ENCODE measurements at places on chromosomes 6 and 20.
A peak's percentile ranks its signal among the peaks of the same experiment; 100 is the strongest.

- DNase-seq = no peak
Measured at GRCh38 chr20:10625641-10626040, 48.2 kb downstream of the JAG1 start.

DNA sequence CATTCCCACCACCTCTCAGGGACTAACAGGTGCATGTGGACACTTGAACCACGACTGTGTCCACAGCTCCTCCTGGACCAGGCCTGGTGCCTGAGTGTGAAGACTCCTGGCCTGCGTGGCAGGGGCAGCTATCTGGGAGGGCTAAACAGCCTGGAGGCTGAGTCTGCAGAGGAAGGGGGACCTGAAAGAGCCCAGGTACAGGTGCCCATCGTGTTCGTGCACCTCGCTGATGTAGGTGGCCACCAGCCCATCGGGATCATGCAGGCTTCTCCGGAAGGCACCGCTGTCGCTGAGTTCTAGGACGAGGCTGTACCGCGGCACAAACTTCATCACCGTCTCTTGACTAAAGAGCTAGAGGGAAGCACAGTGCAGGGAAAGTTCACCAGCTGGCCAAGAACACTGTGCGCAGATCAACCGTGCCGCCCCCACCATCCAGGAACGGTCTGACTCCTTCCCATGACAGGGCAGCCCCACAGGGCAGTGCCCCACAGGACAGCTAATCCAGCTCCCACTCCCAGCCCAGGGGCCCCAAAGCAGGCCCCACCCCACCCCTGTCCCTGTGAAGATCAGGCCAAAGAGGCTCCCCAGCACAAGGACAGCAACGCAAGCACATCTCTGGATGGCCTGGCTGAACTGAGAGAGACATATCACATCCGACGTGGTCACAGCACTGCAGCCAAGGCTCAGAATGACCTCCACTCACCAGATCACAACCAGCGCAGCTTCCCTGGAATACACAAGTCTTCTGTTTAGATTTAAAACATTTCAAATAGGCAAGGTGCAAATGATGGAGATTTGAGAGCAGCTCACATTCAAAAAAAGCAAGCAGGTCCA is 14.8 kb downstream of the CST7 start:
- DNase-seq = no peak

- DNase-seq = no peak
Measured at GRCh38 chr6:35208419-35208818, 5.3 kb upstream of the SCUBE3 start.

GRCh38 chr6:118696271-118696670 is 44.9 kb upstream of the CEP85L start:
- DNase-seq = no peak

GRCh38 chr6:110341663-110342596 is 16.2 kb downstream of the METTL24 start:
- DNase-seq = no peak

GRCh38 chr6:142014515-142014914 is 118.2 kb upstream of the GJE1 start:
- DNase-seq = peak; percentile 41

DNA sequence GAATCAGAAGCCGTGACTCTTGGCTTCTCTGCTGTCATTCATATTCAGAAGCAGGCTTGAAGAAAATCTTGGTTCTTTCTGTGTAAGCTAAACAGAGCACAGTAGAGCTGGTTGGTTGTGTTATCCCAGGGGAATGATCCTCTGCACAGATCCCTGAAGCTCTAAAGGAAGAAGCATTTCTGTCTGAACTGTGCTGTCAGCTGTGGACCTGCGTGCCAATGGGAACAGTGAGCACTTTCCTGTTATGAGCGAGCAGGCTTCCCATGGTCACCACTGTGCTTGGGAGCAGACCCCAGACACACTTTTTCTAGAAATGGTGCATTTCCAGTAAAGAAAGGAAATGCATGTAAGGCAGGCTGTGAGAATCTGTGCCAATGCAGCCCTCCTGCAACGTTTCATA is 490.2 kb downstream of the EPM2A start:
- DNase-seq = no peak

DNA sequence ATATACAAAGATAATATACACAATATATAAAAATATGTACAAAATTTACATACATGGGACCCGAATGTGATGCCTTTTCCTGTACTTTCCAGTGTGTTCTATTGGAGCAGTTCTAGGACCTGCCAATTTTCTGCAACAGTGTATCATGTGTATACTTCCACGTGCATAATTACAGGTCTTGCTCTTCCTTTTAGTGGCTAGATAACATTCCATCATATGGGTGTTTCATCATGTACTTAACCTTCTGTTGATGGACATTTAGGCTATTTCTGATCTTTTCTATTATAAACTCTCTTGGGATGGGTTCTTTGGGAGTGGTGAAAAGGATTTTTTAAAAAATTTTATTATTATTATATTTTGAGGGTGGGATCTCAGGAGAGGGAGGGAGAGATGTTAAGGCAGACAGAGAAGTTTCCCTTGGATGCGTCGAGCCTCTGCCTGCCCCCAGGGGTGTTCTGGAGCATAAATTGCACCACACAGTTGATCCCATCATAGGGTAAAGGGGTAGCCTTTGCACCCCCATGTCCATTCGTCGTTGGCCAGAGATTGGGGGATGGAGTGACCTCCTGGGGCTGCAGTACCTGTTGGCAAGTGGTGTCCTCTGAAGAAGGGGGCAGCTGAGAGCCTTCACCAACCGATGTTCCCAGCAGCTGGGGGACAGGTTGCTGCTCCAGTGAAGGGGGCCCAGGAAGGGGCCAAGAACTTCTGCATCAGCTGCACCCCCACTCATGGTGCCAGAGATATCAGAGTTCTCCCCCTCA is 110.3 kb downstream of the TOX2 start:
- DNase-seq = no peak

GRCh38 chr6:81640891-81641290 is 111.6 kb downstream of the TENT5A start:
- no peak for DNase-seq

DNA sequence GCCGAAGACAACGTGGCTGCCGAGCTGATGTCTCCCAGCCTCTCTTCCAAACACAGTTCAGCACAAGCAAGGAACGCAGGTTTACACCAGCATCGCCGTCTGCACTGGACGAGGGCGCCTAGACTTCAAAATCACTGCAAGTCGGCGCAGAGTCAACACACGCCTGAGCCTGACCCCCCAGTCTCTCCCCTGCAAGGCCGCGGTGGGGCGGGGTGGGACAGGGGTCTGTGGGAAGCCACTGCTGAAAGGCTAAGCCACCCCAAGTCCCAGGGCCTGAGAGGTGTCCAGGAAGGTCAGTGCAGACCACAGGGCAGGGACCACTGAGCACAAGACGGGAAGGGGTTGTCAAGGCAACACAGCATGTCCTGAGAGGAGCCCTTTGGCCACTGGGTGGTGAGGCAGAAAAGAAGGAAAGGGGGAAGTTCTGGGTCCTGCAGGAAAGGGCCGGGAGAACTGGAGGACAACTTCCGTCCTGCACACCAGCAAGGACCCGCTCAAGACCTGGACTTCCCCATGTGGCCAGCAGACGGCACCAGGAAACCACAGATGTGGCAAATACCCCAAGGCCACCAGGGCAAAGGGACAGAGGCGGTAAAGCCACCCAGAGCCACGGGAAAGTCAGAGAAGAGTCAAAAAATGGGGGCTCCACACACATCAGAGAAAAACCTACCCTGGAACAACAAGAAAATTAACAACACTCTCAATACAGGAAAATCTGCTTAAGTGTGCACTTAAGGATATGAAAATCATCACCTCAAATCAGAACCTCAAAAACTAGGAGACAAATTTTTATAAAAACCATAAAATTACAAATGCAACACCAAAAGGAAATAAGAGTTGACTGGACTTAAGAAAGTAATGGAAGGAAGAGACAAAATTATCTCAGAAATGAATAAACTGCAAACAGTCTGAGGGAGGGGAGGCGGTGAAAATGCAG is 84.8 kb downstream of the TAF4 start:
- no peak for DNase-seq

DNA sequence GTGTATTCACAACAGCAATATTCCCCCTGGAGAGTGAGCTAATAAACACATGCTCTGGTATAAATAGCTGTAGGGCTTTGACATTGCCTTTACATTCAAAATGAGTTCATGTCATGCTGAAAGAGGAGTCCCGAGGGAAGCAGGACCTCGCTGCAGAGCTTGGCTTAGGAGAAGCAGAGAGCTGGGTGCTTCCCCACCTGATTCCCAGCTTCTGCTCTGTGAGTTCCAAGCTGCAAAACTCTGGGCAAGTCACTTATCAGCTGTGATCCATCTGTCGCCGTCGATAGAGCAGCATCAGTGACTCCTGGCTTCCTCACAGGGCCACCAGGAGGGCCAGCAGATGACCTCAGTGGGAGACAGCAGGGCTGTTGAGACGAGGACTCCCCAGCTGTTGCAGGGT is 241.8 kb downstream of the ANKRD60 start:
- DNase-seq = no peak

- no peak for DNase-seq
Measured at GRCh38 chr6:3289664-3290055, 30.9 kb downstream of the PSMG4 start.

Measured in astrocyte of the cerebellum (primary cell).